ENCODE measurements at places on chromosomes 2 and 18.

DNA sequence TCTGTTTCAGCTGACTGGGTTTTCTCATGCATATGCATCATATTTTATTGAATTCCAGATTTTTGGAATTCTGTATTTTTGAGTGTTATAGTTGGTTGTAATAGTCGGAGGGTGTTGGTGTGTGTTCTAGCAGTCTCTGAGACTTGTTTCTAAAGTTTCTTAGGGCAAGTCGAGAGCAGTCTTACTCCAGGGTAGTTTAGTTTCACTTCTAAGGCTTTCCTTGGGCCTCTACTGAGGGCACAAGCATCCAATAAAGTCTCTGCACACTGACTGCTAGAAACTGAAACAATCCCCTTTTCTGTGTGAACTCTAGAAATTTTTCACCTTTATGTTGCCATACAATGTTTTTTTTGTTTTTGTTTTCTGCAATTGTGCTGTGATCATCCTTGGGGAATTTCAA is 663.7 kb upstream of the LRATD1 start:
- H3K4me3 ChIP-seq = no peak overlapping the region
- no peaks in the 10 kb centered on the region for H3K36me3 ChIP-seq

DNA sequence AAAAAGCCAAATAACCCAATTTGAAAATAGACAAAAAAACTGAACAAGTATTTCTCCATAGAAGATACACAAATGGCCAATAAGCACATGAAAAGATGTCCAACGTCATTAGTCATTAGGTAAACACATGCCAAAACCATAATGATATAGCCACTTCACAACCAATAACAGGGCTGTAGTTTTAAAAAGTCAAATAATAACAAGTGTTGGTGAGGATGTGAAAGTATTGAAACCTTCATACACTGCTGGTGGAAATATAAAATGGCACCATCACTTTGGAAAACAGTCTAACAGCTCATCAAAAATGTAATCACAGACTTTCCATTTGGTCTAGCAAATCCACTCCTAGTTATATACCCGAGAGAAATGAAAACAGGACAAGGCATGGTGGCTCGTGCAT is 144.2 kb upstream of the CYP1B1 start:
- H3K27me3 ChIP-seq = no peaks in the 10 kb centered on the region
- no peak overlapping the region for H3K27ac ChIP-seq
- H3K36me3 ChIP-seq = no peaks in the 10 kb centered on the region
- DNase-seq = no peak
- H3K4me3 ChIP-seq = no peak overlapping the region

GRCh38 chr2:145404690-145405089 is 884.8 kb upstream of the ZEB2 start:
- no peaks in the 10 kb centered on the region for H3K36me3 ChIP-seq
- no peaks in the 10 kb centered on the region for H3K27me3 ChIP-seq
- no peak overlapping the region for H3K4me3 ChIP-seq
- DNase-seq = no peak

DNA sequence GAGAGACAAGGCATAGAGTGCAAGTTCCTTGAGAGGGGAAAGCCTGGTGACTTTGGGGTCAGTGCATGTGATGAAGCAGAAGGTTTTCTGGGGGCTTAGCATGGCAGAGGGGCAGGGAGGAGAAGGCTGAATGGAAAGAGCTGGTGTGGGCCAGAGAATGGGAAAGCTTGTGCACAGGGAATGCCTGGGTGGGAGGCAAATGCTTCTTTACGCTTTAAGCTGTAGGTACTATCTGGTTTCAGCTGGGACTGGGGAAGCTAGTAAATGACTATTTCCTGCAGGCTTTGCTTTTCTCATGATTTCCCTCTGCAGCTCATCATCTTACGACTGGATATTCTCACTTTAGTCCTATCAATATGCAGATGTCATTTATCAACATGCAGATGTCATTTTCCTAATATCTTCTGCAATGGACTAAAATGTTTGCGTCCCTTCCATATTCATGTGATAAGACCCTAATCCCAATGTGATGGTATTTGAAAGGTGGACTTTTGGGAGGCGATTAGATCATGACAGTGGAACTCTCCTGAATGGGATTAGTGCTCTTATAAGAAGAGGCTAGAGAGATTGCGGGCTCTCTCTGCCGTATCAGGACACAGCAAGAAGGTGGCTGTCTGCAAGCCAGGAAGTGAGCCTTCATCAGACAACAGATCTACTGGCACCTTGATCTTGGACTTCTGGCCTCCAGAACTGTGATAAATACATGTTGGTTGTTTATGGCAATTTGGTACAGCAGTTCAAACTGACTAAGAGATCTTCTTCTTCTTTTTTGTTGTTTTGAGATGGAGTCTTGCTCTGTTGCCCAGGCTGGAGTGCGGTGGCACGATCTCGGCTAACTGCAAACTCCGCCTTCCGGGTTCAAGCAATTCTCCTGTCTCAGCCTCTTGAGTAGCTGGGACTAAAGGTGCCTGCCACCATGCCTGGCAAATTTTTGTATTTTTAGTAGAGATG is 50.1 kb downstream of the MYCN start:
- H3K36me3 ChIP-seq = no peaks in the 10 kb centered on the region
- H3K27me3 ChIP-seq = no peaks in the 10 kb centered on the region
- H3K4me3 ChIP-seq = no peak overlapping the region
- no peak for DNase-seq
- H3K27ac ChIP-seq = no peak overlapping the region
- peaks cover 3% of the 10 kb centered on the region for H3K4me1 ChIP-seq

GRCh38 chr2:228681426-228681825 is 499.9 kb upstream of the SPHKAP start:
- H3K36me3 ChIP-seq = no peaks in the 10 kb centered on the region
- H3K27me3 ChIP-seq = no peaks in the 10 kb centered on the region
- peak overlapping the region; percentile 4 for H3K4me3 ChIP-seq
- no peak for DNase-seq

GRCh38 chr2:157337978-157338377 is 12.4 kb upstream of the ERMN start:
- H3K4me3 ChIP-seq = no peak overlapping the region
- no peaks in the 10 kb centered on the region for H3K36me3 ChIP-seq
- no peaks in the 10 kb centered on the region for H3K27me3 ChIP-seq
- no peak overlapping the region for H3K27ac ChIP-seq
- no peaks in the 10 kb centered on the region for H3K4me1 ChIP-seq

GRCh38 chr18:7395566-7395965 is 164.7 kb downstream of the LRRC30 start:
- H3K27me3 ChIP-seq = no peaks in the 10 kb centered on the region
- H3K4me3 ChIP-seq = no peak overlapping the region
- H3K27ac ChIP-seq = no peak overlapping the region
- DNase-seq = no peak
- no peaks in the 10 kb centered on the region for H3K36me3 ChIP-seq

GRCh38 chr2:238286551-238286950 is 1.9 kb downstream of the PER2 start:
- peak overlapping the region; percentile 91 for H3K27ac ChIP-seq
- H3K4me1 ChIP-seq = peaks cover 80% of the 10 kb centered on the region
- no peak overlapping the region for H3K4me3 ChIP-seq
- peak; percentile 86 for DNase-seq

DNA sequence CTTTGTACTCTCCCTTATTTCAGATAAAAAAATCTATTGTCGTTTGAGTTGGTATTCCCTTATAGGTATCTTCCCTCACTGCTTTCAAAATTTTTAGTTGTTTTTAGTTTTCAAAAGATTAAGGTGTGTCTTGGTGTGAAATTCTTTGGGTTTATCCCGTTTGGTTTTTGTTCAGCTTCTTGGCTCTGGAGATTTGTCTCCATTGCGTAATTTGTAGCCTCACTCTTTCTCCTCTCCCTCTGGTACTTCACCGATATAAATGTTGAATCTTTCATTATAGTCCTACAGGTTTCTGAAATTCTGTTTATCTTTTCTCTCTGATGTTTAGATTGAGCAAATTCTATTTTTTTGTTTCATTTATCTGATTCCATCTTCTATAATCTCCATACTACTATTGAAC is 113.8 kb upstream of the HS6ST1 start:
- no peak overlapping the region for H3K4me3 ChIP-seq
- no peak for DNase-seq
- no peaks in the 10 kb centered on the region for H3K36me3 ChIP-seq
- no peaks in the 10 kb centered on the region for H3K4me1 ChIP-seq
- H3K27ac ChIP-seq = no peak overlapping the region
- H3K27me3 ChIP-seq = no peaks in the 10 kb centered on the region

GRCh38 chr18:59907172-59907571 is 7.4 kb downstream of the PMAIP1 start:
- no peaks in the 10 kb centered on the region for H3K27me3 ChIP-seq
- no peaks in the 10 kb centered on the region for H3K4me1 ChIP-seq
- H3K27ac ChIP-seq = no peak overlapping the region
- no peak overlapping the region for H3K4me3 ChIP-seq
- no peak for DNase-seq

DNA sequence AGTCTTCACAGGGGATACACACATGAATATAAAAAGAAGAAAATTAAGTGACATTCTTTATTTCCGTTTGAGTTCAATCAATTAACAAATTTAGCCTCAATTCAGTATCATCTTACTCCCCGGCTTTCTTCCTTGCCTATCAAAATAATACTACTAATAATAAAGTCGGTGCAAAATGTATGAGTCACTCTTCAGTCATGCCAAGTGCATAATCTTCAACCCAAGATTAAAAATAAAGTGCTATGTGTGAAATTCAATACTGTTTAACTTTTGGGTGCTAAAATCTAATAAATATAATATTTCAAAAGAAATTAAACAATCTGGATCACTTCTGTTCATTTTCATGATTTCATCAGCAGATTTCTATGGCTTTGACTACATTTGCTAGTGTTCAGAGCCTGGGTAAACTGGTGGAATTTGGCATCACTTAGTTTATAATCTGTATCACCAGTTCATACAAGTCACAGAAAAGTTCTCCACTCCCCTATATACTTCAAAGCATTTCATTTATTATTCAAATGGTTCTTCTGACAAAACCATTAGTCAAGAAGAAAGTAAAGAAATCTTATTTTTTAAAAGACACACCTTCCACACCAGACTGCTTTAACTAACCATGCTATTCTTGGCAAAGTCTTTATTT is 183.6 kb downstream of the THADA start:
- peaks cover 14% of the 10 kb centered on the region for H3K4me1 ChIP-seq
- no peaks in the 10 kb centered on the region for H3K27me3 ChIP-seq
- no peaks in the 10 kb centered on the region for H3K36me3 ChIP-seq

DNA sequence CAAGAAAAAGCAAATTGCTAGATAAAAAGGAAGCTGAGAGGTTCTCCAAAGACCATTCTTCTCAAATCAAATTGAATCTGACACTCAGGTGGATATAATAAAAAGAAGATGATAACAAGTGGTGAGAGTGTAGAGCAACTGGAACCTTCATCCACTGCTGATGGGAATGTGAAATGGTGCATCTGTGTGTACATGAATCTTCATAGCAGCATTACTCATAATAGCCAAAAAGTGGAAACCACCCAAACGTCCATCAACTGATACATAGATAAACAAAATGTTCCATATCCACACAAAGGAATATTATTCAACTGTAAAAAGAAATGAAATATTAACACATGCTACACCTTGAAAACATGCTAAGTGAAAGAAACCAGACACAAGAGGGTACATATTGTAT is 357.2 kb upstream of the EPHA4 start:
- no peak overlapping the region for H3K27ac ChIP-seq
- no peak for DNase-seq
- H3K27me3 ChIP-seq = no peaks in the 10 kb centered on the region
- no peaks in the 10 kb centered on the region for H3K4me1 ChIP-seq

GRCh38 chr18:57436965-57437333 is 1.8 kb downstream of the ONECUT2 start:
- peaks cover 29% of the 10 kb centered on the region for H3K4me1 ChIP-seq
- peaks cover 95% of the 10 kb centered on the region for H3K27me3 ChIP-seq
- no peak overlapping the region for H3K4me3 ChIP-seq

DNA sequence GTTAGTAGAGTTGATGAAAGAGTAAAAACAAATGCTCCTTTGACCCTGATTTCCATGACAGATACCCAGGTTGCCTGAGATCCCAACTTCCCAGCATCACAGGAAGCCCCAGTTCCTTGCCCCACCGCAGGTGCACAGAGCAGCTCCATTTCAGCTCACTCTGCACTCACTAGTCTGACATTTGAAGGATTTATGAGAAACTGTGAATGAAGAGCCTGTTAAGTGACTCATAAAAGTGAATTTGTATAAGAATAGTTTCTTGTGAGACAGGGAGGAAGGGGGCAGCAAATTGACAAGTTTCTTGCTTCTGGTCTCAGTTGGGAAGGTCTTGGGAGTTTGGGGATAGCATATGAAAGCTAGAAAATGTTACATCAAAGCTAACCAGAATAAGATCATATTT is 248.7 kb upstream of the ATP5MC3 start:
- DNase-seq = no peak
- H3K27me3 ChIP-seq = no peaks in the 10 kb centered on the region
- no peaks in the 10 kb centered on the region for H3K4me1 ChIP-seq
- H3K36me3 ChIP-seq = no peaks in the 10 kb centered on the region
- H3K4me3 ChIP-seq = no peak overlapping the region
- no peak overlapping the region for H3K27ac ChIP-seq

GRCh38 chr2:119699016-119699606 is 20.1 kb downstream of the TMEM177 start:
- H3K27ac ChIP-seq = no peak overlapping the region
- H3K4me1 ChIP-seq = peaks cover 7% of the 10 kb centered on the region
- no peak for DNase-seq

GRCh38 chr2:202510911-202511310 is 123.9 kb upstream of the FAM117B start:
- H3K4me3 ChIP-seq = no peak overlapping the region
- no peak overlapping the region for H3K27ac ChIP-seq
- H3K4me1 ChIP-seq = no peaks in the 10 kb centered on the region
- no peaks in the 10 kb centered on the region for H3K27me3 ChIP-seq
- DNase-seq = no peak

GRCh38 chr18:3069671-3070433 is 56.9 kb upstream of the LPIN2 start:
- H3K4me1 ChIP-seq = no peaks in the 10 kb centered on the region
- no peaks in the 10 kb centered on the region for H3K27me3 ChIP-seq
- H3K4me3 ChIP-seq = no peak overlapping the region
- DNase-seq = no peak
- no peak overlapping the region for H3K27ac ChIP-seq
- no peaks in the 10 kb centered on the region for H3K36me3 ChIP-seq

- H3K4me1 ChIP-seq = no peaks in the 10 kb centered on the region
- no peak overlapping the region for H3K27ac ChIP-seq
- DNase-seq = no peak
- no peaks in the 10 kb centered on the region for H3K27me3 ChIP-seq
- no peak overlapping the region for H3K4me3 ChIP-seq
Observed at GRCh38 chr18:78247615-78248289, 731.9 kb upstream of the SALL3 start.

DNA sequence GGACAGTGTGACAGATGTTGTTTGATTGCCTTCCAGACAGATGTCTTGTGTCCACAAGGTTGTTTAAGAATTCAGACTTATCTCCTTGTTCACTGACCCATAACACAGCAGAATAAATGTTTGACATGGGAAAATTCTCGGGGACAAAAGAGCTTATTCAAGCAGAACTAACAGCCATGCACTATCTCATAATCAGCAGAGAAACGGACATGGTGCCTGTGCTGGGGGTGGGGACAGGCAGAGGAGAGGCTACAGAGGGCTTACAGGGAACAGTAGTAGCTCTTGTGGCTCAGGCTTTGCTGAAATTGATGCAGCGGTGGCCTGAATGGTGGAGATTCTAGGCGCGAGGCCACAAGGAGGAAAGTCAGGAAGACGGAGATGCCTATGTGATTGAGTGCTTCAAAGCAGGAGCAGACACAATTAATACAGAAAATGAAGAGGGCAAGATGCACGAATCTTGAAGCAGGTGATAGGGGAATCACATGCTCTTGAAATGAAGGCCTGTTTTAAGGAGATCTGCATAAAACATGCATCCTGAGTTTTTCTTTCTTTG is 62.0 kb upstream of the CAB39 start:
- no peak overlapping the region for H3K4me3 ChIP-seq
- H3K27ac ChIP-seq = no peak overlapping the region
- H3K36me3 ChIP-seq = no peaks in the 10 kb centered on the region
- H3K4me1 ChIP-seq = no peaks in the 10 kb centered on the region
- no peak for DNase-seq

All from upper lobe of left lung (tissue), 6 donors.